ENCODE measurements at places on chromosomes 6 and 20.

DNA sequence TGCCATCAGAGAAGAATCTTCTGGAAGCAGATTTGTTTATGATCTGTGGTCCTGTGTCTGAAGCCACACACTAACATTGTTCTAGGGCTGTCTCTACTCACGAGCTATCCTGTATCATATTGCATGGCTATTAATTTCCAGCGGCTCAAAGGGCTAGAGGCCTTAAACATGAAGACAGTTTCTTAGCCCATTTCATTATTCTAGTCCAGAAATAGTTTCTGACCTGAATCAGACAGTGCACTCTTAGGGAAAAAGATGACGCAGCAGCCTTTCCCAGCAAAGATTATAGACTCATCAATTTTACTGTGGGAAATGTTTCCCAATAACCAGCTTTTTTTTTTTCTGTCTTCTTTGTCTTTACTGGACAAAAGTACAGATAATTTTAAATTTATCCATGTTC is 105.3 kb upstream of the SUPT3H start:
- DNase-seq: no peak

DNA sequence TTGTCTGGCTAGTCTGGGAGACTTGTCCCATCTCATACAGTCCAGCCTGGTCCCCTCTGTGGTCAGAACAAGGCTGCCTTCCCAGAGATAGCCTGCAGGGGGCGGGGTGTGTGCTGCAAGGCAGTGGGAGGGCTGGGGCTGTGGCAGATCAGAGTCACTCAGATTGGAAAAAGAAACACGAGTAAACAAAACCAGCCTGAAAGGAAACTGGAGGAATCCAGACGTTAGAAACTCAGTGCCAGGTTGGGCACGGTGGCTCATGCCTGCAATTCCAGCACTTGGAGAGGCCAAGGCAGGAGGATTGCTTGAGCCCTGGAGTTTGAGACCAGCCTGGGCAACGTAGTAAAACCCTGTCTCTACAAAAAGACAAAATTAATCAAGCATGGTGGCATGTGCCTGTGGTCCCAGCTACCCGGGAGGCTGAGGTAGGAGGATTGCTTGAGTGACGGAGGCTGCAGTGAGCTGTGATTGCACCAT is 20.2 kb downstream of the LEMD2 start:
- peak; percentile 46 for DNase-seq

DNA sequence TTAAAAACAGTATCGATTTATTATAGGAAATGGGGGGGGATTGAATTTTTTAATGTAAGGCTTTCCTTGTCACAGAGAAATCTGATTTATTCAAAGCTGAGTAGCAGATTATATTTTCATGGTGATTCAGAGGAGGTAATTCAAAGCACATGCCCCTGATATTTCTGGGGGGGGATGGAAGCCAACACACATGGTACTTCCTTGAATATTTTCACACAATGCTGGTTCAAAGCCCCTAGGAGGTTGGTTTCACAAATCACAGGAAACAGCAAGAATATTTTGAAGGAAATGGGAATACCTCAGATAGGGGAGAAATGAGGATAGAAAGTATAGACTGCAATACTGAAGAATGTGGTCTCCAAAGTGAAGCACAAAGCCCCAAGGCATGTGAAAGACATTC is 98.8 kb downstream of the RTN4IP1 start:
- no peak for DNase-seq

GRCh38 chr6:162854228-162854627 is 126.5 kb downstream of the PACRG start:
- no peak for DNase-seq

GRCh38 chr20:13552061-13552460 is 86.7 kb downstream of the TASP1 start:
- DNase-seq: no peak

- no peak for DNase-seq
Observed at GRCh38 chr6:63998991-63999390, 363.4 kb downstream of the PHF3 start.

DNA sequence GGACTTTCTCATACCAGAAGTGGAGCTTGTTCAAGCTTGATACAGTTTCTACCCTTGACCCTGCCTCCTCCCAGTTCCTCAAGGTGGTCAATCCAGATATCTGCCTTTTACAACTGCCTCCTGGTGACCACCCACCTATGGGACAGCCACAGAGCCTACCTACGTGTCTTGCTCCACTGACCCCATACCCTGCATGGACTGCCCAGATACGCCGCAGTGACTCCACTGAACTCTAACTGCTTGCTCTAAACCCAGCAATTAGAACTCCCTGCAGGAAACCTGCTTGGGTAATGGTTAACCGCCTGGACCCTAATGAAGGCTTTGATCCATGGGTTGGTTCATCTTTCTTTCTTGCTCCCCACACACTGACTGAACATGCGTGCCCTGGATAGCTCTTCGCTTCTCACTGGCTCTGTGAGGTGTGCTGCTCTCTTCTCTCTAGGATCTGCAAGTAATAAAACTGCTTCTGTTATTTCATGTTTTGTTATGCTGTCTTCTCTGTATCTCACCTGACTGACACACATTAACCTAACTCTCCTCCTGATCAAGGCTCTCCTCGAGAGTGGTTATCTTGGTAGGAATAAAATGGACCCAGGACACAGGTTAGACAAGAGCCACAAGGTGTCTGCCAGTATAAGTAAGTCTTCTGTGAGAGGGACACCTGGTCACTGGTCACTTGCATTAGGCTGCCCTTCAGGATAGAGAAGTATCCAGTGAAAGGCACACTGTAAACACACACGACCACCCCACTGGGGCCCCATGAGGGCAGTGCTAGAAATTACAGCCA is 79.2 kb downstream of the CHD6 start:
- no peak for DNase-seq

DNA sequence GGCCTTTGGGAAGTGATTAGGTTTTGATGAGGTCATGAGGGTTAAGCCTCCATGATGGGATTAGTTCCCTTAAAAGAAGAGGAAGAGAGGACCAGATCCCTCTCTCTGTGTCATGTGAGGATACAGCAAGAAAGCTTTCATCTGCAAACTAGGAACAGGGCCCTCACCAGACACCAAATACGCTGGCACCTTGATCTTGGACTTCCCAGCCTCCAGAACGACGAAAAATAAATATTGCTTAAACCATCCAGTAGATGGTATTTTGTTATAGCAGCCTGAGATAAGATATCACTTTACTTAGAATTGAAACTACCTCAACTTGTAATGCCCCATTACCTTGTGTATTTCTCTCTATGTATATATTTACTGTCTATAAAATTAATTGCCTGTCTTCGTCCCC is 65.4 kb upstream of the NNAT start:
- DNase-seq: no peak

GRCh38 chr6:6980999-6981597 is 126.7 kb upstream of the RREB1 start:
- DNase-seq: no peak

DNA sequence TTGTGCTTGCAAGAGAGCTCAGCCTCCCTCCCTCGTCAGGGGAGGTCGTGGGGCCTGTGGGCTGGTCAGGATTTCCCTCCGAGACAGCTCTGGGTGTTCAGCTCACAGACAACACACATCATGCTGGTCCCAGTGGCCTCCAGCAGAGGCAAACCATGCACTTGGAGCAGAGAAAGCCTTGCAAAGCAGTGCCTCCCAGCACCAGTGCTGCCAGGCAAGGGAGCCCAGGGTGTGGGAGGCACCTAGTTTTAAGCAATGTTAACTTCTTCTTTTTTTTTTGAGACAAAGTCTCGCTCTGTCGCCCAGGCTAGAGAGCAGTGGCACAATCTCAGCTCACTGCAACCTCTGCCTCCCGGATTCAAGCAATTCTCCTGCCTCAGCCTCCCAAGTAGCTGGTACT is 34.0 kb upstream of the INSM1 start:
- DNase-seq: no peak

DNA sequence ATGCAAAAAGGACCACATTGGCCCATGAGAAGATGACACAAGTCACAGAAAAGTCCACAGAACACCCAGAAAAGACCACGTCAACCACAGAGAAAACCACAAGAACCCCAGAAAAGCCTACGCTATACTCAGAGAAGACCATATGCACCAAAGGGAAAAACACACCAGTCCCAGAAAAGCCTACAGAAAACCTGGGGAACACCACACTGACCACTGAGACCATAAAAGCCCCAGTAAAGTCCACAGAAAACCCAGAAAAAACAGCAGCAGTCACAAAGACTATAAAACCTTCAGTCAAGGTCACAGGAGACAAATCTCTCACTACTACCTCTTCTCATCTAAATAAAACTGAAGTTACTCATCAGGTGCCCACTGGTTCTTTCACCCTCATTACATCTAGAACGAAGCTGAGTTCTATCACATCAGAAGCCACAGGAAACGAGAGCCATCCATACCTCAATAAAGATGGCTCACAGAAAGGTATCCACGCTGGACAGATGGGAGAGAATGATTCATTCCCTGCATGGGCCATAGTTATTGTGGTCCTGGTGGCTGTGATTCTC is 11.2 kb downstream of the MUCL3 start:
- no peak for DNase-seq

DNA sequence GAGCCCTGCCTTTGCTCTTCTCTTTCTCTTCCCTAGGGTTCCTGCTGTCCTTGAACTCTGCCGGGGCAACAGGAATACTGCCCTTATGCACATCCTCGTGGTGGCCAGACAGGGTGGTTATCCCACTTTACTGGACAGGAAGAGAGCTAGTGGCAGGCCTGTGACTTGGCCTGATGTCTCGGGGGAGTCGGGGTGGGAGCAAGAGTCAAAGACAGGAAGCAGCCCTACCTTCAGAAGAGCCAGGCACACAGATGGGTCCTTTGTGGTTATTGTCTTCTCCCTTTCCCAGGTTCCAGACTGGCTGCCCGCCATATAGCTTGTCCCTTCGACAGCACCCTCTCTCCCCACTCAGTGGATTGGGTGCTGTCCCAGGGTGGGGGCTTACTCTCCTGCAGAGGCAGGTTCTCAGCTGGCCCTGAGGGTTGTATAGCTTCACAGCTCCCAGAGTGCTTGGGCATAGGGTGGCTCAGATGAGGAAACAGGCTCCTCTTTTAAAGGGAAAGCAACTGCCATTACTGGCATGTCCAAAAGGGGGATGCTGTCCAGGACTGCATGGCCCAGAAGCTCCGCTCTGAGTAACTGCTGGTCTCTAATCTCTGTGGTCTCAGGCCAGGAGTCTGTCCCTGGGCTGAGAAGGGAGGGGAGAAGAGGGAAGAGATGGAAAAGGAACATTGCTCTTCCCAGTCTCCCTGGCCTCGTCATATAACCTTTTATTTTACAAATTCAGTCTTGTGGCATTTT is 17.3 kb downstream of the PLCG1 start:
- no peak for DNase-seq

DNA sequence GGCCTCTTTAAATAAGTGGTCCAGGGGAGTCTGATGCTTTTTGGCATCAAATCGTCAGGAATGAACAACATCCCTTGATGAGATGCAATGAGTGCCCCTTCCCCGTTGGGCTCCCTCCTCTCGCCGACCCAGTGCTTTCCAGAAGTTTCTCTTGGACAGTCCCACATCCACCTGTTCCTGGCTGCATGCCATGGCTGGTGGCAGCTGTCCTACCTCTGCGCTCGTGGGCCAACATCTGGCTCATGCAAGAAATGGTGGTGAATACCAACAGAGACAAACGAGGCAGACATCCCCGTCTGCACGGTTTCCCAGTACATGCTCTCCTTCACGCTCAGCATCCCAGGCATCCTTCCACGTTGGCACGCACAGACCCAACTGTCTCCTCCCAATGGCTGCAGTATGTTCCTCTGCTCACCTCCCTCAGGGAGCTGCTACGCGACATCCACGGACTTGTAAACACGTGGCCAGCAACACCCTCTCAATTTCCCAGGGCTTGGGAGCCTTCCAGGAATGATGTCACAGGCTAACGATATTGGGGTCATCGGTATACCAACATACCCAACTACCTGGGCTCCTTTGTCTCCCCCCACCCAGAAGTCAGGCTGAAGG is 37.5 kb downstream of the PPP1R3G start:
- DNase-seq: no peak

DNA sequence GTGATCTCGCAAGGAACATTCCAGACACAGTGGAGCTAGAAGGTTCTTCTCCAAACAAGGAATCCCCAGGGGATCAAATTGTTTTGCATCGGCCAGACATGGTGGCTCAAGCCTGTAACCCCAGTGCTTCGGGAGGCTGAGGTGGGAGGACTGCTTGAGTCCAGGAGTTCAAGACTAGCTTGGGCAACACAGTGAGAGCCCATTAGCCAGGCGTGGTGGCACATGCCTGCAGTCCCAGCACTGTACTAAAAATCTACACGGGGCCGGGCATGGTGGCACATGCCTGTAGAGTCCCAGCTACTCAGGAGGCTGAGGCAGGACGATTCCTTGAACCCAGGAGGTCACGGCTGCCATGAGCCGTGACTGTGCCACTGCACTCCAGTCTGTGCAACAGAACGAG is 15.3 kb downstream of the GMEB2 start:
- no peak for DNase-seq

GRCh38 chr6:130018744-130019325 is 454 bp downstream of the L3MBTL3 start:
- no peak for DNase-seq

DNA sequence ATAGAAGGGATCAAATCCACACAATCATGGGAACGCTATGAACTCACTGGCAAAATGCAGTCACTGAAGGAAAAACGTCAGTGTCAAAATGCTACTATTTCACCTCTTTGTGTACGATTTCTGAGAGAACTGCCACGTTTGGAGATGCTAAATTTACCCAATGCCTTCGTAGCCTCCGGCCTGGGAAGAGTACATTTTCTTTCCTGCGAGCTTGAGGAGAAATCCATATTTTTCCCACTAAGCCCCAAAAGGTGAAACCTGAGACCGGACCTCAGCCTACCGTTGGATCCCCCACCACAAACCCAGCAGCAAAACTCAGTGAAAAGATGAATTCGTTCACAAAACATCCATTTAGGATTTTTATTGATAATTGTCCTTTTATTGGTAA is 131.7 kb downstream of the GPX5 start:
- no peak for DNase-seq

- no peak for DNase-seq
Observed at GRCh38 chr20:59820204-59821041, 113.0 kb downstream of the SYCP2 start.

- peak; percentile 42 for DNase-seq
Observed at GRCh38 chr20:381581-382290, 1.2 kb downstream of the TRIB3 start.

DNA sequence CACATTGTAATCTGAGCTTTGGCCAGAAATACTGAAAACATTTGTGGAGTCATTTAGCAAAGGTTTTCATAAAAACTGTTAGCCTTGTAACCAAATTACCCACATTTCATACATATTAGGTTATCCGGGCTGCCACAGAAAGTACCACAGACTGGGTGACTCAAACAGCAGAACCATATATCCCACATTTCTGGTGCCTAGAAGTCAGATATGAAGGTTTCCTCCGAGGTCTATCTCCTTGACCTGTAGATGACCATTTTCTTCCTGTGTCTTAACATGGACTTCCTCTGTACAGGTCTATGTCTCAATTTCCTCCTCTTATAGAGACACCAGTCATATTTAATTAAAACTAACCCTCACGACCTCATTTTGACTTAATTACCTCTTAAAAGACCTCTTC is 49.5 kb upstream of the SMIM28 start:
- DNase-seq: no peak
